Glomerular endothelial cell (primary cell): ENCODE measurements at places on chromosomes 11 and 22. TPM values are rescaled to one million over a fixed set of nuclear protein-coding genes. Genes with fewer than 3 reads are reported as not detected.

DLG2 gene
- total RNA-seq: 0.18 and 0.63 TPM in 2 replicates

SHANK3 gene
- 51.9 and 103 TPM in 2 replicates for total RNA-seq

XKR3 gene
- not detected in 2 replicates for total RNA-seq

FDXACB1 gene
- total RNA-seq: 1.1 and 3.2 TPM in 2 replicates
